HT1080 (cell line): ENCODE measurements at places on chromosomes 1 and 21.

DNA sequence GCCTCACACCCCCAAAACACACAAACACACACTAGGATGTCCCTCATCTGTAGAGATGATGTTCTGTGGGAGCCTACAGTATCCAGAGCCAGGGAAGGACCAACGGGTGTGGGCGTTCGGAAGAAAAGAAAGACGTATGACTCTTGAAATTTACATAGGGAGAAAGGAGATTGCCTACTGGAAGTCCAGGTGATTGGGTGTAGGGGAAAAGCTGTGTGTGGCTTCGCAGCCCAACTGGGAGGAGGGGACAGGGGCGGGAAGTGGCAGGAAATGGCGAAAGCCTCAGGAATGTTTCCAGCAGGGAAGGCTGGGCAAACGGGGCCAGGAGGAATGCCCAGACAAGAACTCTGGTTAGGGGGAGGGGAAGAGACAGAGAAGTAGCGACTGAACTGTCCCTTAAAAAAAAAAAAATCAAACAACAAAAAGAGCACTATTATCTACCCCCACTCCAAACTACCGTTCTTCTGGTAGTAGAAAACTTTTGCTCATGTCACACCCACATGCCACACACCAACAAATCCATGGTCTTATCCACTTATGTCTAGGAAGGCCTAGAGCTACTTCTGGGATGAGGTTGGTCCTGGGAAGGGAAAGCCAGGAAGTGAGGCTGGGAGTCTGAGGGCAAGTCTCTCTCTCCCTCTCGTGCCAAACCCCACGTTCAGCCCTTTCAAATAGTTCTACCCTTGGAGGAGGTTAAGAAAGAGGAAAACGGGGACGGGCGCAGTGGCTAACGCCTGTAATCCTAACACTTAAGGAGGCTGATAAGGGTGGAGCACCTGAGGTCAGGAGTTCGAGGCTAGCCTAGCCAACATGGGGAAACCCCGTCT is 1.8 kb upstream of the CKS1B start:
- DNase-seq, result peak; percentile 99

DNA sequence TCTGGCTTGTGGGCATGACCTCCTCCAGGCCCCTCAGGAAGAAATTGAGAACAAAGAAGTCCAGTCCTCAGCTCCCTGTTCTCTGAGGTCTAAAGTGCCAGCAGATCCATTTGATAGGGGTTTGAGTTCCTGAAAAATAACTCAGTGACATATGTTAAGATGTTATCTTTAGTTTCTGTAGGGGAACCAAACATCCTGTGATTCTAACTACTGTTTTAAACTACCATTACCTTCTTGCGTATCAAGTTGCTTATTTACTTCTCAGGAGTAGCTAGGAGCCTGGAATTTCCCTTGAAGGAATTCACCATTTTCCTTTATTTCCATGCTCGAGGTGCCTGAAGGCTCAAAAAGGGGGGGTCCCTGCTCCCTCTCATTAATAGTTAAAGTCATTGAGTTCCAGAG is 18.8 kb upstream of the LIN9 start:
- no peak for DNase-seq

DNA sequence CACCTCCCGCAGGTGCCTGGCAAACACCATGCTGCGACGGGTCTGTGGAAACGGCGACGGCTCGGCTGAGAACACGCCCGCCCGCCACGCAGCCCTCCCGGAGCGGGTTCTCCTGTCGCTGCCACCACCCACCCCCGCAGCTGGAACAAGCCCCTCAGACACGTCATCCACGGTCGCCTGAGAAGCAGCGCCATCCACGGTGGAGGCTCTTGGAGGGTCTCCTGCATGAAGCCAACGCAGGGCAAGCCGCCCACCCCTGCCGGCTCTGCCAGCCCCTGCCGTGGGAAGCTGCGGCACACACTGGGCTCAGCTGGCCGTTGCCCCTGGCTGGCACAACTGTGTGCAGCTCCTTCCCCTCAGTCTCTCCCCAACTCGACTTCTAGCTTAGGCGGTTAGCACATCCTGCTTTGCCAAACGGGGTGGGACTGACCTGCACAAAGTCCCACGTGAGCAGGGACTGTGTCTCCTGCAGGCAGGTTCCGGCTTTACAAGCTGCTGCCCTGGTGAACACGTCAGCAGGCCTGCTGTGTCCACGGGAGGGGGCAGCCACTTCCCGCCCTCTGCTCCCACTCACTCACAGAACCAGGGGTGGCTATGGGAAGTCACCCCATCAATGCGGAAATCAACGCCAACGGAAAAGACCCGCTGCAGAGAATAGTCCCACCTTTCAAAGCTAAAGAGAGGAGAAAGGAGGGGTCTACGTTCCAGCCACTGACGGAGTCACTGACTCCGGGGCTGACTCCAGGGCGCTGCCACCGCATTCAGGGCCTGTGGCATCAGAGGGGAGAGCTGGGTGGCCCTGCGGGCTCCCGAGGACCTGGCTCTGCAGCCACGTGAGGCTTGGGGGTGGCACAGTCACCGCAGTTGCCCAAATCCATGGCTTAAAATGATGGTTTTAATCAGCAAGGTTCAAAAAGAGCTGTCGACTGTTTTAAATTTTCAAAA is 10.3 kb downstream of the POFUT2 start:
- no peak for DNase-seq

DNA sequence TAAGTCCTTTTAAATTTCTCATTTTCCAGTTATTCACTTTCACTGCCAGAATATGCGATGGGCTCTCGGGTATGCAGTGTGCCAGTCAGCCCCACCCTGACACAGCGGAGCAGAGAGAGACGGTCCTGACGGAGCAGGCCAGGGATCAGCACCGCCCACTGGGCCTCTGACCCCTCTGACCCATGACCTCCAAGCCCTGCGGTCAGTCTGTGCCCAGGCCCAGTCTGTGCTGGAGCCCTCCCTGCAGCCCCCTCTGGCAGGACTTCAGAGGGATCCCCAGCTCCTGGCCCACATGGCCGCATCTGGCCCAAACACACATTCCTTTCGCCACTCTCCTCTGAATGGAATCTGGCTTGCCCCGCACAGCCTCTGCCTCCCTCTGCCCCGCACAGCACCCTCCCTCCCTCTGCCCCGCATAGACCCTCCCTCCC is 43.4 kb upstream of the COL6A2 start:
- no peak for DNase-seq

GRCh38 chr21:29557200-29557599 is 258.5 kb downstream of the BACH1 start:
- no peak for DNase-seq

GRCh38 chr1:223733898-223734852 is 21.8 kb downstream of the CAPN2 start:
- DNase-seq, result no peak

DNA sequence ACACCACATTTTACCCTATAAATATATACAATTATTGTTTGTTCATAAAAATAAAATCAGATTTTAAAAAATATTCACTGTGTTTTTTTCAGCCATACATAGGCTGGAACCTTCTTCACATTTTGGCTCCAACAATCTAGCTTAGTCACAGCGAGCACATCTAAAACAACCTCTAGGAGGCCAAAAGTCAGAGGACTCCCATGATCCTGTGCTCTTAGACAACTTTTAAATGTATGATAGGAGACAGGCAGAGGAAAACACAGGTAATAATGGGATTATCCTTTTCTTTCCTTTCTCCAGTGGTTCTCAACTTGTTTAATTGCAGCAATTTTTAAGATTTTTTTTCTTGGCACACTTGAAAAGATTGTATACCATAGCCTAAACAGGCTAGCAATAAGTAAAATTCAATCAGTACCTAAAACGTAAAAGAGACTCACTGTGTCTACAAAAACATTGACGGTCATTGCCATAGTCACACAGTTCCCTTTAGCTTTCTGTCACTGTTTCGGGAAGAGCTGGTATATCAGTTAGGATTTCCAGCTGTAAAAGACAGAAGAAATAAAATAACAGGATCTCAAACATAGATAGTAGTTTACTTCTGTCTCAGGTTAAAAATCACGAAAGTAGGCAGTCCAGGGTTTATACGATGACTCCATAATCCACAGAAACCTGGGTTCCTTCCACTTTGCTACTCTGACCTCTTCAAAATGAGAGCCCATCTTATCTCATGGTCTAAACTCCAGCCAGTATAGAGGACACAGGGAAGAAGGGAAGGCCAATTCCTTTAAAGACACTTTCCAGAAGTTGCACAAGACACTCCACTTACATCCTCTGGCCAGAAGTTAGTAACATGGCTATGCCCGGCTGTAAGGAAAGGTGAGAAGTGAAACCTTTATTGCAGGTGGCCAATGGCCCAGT is 39.2 kb upstream of the CR1L start:
- DNase-seq, result no peak

DNA sequence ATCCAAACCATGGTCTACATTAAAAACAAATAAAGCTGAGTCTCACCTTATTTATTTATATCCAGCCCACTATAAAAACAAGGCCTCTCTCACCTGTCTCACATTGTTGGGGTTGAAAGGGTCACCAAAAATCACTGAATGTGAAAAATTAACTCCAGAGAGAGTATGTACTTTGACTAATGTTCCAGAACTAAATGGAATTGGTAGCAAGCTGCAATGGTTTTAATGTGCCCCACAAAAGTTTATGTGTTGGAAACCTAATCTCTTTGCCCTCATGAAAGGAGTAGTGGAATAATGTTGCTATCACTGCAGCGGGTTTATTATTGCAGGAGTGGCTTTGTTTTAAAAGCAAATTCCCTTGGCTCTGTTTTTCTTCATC is 230.3 kb downstream of the LTN1 start:
- no peak for DNase-seq

DNA sequence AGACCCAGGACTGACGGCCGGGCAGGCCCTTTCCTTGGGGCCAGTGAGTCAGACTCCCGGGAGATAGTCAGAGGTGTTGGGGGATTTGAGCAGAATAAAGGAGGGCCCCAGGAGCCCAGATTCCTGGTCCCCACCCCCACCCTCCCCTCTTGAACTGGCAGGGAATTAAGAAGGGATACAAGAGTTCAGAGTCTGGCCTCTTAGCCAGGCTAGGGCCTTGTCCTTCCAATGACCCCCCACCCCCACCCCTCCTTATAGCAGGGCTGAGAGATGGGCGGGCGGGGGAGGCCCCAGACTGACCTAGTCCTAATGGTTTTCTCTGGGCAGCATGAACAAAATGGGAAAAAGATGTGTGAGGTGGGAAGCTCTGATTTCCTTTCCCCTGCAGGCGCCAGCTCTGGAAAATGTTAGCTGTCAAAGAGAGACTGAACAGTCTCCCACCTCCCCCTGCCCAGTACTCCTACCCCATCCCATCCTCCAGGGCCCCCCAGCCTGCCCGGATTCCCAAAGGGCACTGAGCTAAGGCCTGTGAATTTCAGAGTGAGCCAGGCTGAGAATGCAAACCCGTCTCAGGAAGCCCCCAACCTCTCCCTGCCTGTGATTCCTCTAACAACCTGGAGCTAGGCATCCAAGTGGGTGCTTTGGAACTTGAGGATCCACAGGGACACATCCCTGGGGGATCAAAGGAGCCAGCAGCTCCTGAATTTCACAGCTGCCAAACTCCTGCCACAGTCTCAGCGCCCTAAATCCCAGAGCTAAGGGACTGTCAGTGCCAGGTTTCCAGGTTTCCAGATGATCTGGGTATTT is 5.8 kb upstream of the CRABP2 start:
- DNase-seq, result no peak

- DNase-seq, result peak; percentile 89
Measured at GRCh38 chr1:185500001-185500626, 183.1 kb upstream of the IVNS1ABP start.

GRCh38 chr1:10613340-10613739 is 138.6 kb downstream of the PEX14 start:
- no peak for DNase-seq

DNA sequence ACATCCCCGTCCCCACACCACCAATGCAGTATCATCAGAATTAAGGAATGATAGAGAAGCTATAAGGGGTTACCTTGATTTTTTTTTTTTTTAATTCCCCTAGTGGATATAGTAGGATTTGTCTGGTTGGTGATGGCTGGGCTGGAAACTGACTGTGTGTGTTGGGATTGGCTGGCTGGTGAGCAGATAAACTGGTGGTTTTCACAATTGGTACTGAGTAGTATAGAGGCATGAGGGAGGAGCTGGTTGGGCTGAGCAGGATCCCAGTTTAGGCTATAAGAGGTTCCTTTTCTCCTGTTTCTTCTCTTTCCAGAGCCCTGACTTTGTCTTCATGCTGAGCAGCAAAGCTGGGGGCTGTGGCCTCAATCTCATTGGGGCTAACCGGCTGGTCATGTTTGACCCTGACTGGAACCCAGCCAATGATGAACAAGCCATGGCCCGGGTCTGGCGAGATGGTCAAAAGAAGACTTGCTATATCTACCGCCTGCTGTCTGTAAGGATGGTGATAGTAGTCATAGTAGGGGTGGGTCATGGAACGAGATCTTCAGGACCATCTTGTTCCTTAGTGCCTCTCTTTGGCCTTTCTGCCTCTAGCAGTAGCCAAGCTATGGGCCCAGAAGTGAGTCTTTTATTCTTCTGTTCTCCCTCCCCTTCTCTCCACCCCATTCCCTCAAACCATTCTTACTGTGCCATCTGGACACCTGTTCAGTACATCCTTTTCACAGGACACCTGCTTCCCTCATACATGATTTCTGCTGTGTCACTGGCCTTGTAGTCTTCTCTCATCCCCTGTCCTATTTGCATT is 26.9 kb downstream of the RAD54L start:
- DNase-seq, result no peak

DNA sequence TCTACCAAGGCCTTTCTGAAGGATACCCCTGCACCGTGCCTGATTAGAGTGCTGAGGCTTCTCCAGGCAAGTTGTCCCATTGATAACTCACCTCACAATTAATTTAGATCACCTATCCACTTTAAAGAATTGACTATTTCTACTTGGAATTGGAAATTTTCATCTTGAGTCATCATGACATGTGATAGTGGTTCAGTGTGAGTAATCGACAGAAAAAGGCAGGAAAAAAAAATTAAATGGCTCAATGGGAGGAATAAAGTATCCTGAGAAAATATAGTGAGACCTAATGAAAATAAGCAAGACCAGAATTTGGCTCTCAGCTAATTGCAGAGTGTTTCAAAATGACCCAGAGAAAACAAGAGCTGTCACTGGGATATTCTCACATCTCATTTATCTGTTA is 222.4 kb upstream of the C8B start:
- peak; percentile 26 for DNase-seq
